ENCODE measurements at places on chromosomes 11 and 22.

GRCh38 chr11:61279934-61280659 lies 15.0 kb downstream of the VWCE start:
- no peak for DNase-seq

GRCh38 chr11:1729692-1730011 lies 20.7 kb downstream of the IFITM10 start:
- DNase-seq, result no peak

DNA sequence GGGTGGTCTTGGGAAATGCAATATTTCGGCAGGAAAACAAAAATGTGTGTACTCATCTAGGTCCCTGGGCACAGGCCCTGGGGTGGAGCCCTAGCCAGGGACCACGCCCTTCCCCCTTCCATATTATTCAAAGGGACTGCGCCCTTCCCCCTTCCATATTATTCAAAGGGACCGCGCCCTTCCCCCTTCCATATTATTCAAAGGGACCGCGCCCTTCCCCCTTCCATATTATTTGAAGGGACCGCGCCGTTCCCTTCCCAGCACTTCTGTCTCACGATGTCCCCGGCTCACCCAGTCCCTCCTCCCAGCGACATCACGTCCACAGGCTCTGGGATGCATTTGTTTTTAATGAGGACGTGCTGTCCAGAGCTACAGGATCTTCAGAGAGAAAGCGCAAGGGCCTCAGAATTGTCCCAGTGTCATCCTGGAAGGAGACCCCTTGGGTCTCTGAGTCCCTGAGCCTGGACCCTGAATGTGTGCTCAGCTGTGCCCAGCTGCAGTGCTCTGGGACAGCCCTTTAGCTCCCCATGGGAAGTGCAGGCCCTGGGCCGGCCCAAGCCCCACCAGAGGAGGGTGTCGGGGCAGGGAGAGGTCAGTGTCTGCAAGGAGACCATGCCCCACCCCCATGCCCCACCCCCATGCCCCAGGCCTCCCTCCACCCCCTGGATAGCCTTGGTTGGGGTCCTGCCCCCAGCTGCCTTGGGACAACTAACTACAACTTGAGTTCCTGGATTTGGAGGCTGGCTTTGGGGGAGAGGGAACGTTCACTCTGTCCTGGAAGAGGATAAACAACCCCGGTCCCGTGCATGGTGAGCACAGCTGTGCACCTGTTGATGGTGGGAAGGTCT lies 810.0 kb downstream of the BRD1 start:
- DNase-seq, result no peak

DNA sequence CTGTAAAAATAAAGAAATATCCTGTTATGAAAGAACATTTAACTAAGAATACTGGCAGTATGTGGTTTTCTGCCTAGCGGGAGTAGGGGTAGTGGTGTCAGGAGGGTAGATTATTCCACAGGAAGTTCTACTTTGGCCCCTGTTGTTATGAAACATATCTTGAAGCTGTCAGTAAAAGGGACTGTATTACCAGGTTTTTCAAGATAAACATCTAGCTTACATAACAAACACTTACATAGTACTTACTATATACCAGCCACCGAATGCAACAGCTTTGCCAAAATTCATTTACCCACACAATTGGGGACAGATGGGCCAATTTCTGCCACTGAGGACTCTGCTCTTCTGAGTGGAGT lies 3.7 kb downstream of the TMEM123 start:
- no peak for DNase-seq

- no peak for DNase-seq
Observed at GRCh38 chr11:93493252-93493897, 49.8 kb downstream of the SMCO4 start.

DNA sequence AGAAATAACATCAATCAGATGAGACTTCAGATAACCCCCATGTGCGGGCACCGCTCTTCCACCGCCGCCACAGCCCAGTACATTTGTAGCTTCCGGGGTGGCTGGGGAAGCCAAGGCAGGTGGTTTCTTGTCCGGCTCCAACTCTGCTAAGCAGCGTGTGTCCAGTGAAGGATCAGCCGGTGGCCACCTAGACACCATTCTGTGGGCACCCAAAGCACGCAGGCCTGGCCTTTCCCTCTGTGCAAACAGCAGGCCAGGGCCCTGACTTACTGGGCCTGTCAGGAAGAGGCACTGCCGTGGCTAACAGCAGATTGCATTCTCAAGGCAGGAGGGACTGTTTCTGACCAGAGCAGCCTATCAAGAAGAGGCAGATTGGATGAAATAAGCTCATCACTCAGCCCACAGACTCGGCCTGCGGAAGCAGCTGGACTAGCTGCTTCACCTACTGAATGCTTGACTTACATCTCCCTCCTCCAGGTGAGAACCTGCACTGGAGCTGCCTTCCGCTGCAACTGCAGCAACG lies 74.8 kb downstream of the ETS1 start:
- no peak for DNase-seq

DNA sequence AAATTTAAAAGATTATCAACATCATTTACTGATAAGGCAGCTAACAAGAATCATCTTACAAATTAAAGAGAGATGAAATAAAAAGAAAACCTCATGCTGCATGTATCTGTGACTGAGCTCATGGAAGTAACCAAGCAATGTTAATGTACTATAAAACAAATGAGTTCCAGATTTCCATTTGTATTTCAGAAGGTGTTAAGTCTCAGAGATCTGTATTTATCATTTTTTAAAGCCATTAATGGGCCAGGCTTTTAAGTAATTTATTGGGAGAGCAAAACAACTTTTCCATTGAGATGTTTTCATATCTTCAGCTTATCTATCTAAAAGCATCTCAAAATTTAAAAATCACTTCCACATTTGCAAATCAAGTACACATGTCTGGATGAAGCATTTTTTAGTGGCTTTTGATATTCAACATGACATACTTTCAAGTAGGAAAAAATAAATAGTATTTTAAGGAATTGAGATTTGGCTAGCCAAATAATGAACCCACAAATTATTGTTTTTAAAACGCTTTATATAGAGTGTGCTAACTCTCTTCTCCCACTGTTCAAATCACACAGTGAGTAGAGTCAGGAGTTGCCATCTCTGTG lies 17.9 kb upstream of the BBOX1 start:
- DNase-seq, result no peak

DNA sequence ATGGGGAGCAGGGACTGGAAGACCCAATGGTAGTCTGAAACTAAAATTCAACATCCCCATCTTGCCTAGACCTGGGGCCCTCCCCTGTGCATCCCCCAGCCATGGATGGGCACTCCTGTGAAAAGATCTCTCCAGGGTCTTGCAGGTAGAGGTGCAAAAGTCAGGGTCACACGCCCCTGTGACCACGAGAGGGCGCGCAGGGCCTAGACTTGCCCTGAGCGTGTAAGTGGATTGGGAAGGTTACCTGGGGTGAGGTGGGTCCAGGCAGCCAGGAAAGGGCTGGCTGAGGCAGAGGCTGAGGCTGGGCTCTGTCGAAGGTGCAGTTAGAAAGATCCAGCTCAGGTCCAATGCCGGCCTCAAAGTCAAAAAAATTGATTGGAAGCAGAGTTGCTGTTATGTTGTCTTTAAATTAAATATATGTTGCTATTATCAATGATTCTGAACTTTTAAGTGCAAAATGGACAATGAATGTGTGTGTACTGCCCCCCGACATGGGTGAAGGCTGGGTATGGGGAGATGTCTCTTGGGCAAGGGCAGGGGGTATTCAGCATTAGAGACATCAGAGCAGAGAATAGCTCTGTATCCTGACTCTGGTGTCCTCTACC lies 4.8 kb upstream of the POU2F3 start:
- DNase-seq, result peak; percentile 25

GRCh38 chr11:119681361-119681910 lies 47.6 kb downstream of the NECTIN1 start:
- no peak for DNase-seq

- no peak for DNase-seq
Observed at GRCh38 chr11:30206249-30206996, 24.4 kb upstream of the FSHB start.
